ENCODE measurements at places on chromosomes 5 and 9. TPM values are rescaled to one million over a fixed set of nuclear protein-coding genes. Genes with fewer than 3 reads are reported as not detected.

LCP2 gene
- not detected for total RNA-seq

CATSPER3 gene
- total RNA-seq: 0.06 TPM

HACD4 gene
- not detected for total RNA-seq

LRRC19 gene
- not detected for total RNA-seq

ESM1 gene
- total RNA-seq: 5.0 TPM

GRCh38 chr5:112643339-112643971 lies 94.2 kb upstream of the APC start:
- no peak for DNase-seq

DNA sequence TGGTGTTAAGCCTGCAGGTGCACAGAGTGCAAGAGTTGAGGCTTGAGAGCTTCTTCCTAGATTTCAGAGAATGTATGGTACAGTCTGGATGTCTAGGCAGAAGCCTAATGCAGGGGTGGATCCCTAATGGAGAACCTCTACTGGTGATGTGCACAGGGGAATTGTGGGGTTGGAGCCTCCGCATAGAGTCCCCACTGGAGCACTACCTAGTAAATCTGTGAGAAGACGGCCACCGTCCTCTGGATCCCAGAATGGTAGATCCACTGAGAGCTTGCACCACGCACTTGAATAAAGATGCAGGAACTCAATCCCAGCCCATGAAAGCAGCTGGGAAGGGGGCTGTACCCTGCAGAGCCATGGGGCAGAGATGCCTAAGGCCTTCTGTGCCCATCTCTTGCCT lies 699.4 kb upstream of the FAM174A start:
- no peak for DNase-seq

DNA sequence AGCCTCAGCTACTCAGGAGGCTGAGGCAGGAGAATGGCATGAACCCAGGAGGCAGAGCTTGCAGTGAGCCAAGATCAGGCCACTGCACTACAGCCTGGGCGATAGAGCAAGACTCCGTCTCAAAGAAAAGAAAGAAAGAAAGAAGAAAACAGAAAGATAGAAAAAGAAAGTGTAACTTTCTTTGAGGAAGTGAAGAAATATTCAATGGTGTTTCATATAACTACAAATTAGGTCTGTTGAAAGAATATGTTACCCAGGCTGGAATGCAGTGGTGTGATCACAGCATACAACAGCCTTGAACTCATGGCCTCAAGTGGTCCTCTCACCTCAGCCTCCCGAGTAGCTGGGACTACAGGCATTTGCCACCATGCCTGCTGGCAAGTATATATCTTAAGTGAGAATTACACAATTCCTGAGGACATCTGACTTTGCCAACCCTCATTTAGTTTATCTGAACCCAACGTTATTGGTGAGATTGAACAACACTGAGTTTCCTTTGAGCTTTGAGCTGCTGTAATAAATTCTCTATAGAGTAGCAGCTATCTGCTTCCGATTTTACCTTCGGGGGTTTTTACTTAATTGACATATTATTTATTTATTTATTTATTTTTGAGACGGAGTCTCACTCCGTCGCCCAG lies 2.0 kb upstream of the FAF2 start:
- DNase-seq: no peak

DNA sequence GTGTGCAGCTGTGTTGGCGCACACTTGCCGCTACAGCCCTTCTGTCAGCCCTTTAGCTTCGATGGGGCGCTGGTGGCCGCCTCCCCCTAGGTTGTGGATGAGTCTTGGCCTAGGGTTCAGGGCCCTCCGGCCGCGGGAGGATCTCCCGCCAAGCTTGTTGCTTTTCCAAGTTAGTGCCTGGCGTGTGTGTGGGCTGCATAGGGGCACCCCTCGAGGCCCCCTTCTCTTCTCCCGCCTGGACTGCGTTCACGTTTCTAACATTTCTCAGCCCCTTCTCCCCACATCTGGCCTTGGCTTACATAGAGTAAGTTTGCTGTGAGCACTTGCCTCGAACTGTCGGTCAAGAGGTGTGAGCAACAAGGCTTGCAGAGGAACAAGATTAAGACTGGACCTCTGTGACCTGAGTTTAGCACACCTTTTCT lies 413 bp upstream of the OXCT1 start:
- DNase-seq: no peak

GRCh38 chr5:40402007-40402364 lies 277.7 kb upstream of the PTGER4 start:
- DNase-seq: no peak

DNA sequence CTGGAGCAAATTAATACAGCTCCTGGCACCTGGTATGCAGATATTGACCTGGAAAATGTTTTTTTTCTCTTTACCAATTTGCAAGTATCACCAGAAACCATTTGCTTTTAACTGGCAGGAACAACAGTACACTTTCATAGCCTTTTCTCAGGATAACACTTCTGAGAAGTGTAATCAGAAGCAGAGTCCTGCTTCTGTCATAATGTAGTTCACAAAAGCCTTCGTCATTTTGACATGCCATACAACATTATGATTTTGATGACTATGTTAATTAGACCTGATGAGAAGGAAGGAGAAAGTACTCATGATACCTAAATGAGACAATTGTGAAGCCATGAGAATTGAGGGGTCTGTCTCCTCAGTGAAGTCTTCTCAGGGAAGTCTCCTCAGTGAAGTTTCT lies 41.1 kb upstream of the CARTPT start:
- no peak for DNase-seq
